ENCODE measurements at places on chromosomes 12 and 14.

DNA sequence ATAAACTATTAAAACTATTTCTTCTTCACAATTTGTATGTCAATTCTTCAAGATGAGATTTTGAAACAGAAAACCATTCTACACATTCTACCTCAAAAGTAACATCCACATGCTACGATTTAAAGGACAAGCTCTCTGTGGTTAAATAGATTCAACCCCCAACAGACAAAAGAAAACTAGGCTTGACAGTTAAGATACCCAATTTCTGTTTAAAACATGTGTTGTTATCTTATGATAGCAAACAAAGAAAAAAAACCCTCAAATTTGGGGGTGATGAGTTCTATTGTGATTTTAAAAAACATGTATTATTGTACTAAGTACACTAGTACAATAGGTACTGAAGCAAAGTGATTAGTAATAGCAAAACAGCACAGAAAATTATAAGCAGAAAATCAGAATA lies 33.8 kb downstream of the ATF7 start:
- no peak for DNase-seq

DNA sequence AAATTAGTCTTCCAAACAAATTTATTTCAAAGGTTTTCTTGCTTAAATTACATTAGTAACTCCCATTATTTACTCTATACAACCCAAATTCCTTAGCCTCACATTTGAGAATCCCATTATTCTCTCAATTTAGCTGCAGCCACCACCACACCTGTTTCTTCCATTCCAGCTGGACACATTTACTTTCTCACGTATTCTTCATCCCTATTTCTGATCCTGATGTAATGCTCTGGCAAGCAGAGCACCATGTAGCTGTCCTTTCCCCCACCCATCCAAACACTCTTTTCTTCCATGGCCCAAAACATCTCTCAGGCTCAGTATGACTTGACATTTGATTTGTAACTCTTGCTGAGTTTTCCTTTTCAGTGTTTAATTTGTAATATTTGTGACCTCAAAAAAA lies 240.2 kb upstream of the CLEC14A start:
- no peak for DNase-seq

GRCh38 chr14:75960231-75960630 lies 21.6 kb downstream of the TGFB3 start:
- DNase-seq: no peak

DNA sequence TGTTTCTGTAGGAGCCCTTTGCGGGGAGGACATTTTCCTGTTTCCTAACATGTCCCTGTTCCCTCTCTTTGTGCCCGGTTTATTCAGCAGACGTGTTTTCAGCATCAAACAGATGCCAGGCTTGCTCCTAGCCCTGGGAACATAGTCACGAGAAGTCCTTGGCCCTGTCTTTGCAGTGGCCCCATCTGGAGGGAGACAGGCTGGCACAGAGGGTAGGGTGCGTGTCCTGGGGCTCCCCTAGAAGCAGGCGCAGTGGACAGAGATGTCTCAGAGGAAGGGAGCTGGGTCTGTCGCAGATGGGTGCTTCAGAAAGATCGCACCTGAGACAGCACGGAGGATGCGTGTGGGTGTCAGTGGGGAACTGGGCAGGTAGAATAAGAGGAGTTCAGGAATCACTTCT lies 75.0 kb upstream of the DYNC1H1 start:
- DNase-seq: no peak

- peak; percentile 37 for DNase-seq
Observed at GRCh38 chr12:62434494-62435302, 31.9 kb upstream of the MON2 start.

DNA sequence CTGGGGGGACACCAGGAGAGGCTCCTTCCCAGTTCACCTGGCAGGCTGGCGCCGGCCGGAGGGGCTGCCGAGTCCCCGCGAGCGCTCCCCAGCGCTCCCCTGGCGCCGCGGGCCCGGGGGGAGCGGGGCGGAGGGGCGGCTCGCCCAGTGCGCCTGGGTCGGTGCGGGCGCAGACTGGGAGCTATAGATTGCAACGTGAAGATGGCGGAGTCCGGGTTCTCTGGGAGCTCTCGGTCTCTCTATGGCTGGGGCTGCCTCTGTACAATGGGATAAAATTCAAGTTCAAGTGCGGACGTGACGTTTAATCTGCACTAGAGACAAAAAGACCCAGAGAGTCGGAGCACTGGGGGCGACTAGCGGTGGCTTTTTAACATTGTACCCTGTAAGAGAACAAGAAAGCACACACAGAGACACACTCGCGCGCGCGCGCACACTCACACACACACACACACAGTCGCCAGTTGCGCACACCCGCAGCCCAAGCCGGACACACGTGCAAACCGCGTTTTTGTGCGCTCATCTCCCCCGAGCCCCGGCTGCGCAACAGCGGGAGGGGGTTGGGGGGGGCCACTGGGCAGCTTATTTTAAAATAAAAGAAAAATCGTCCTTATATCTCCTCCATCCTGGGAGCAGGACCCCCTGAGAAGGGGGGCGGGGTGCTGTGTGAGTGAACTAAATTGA lies at the start of gene BCL11B:
Gene BCL11B (minus strand): TSS at position 247 of the 681 bp plus-strand sequence. CDS start 979 bp downstream, outside the sequence.
- DNase-seq: peak; percentile 61

DNA sequence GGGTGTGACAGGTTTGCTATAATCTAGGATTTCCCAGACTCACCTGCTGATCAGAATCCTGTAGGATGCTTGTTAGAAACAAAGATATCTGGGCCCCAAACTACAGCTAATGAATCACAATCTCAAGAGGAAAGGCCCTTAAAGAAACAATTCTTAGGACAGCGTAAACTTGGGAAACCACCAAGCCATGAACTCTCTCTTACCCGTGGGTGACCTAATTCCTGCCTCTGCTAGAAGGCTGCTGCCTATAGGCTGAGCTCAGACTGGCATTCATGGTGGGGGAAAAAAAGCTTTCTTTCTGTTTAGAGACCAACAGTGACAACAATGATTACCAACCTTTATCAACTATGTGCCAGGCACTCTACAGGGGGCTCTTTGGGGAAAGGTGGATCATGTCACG lies 213.9 kb upstream of the FKBP4 start:
- DNase-seq: no peak

DNA sequence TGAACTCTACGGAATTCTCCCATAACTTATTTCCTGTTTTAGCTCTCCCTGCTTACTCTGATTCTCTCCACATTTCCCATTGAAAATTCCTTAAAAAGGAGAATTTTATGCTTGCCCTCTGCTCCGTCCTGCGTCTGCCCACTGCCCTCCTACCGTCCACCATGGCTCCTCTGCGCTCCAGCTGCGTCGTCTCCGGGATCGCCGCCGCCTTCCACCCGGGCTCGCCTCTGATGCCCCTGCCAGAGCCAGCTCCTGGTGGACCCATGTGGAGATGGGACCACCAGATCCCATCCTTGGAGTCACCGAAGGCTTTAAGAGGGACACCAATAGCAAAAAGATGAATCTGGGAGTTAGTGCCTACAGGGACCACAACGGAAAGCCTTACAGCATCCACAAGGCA lies 92.7 kb downstream of the LMO3 start:
- DNase-seq: no peak

GRCh38 chr12:93661021-93661420 lies 16.2 kb upstream of the CRADD start:
- no peak for DNase-seq
